ENCODE measurements at places on chromosomes 7 and 10. TPM values are rescaled to one million over a fixed set of nuclear protein-coding genes. Genes with fewer than 3 reads are reported as not detected.
A peak's percentile ranks its signal among the peaks of the same experiment; 100 is the strongest.

DNA sequence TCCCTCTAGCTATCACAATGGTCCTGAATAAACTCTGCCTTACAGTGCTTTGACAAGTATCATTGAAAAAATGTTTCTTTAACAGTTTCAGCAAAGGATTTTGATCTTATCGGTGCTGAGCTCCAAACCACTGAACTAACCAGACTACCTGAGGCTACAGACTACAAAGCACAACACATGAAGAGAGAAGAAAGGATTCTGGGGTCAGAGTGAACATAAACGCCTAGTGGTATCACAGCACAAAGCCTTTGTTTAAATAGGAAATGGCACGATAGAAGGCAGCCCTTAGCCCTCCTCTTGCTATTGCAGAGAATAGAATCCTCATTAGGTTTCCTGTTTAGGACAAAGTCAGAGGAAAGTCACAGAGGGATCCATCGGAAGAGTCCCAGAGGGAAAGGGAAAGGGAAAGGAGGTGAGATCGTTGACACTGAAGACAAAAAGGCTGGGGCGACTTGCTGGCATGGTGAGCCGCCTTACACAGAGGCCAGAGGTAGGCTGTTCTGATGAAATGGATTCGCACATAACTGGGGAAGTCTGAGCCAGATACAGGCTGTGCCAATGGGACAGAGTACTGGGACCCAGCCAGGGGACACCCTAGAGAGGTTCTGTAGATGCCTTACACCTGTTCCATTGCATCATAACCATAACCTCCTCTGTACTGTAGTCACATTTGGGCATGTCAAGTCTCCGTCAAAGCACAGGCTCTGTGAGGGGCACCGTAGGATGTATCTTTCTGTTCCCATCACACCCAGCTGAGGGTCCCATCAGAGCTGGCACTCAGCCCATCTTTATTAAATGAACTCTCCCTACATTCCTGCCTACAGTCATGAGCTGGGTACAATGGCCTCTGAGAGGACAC is 71.5 kb downstream of the XPNPEP1 start:
- H3K36me3 ChIP-seq, result peaks cover 3% of the 10 kb centered on the region
- H3K27me3 ChIP-seq, result peaks cover 35% of the 10 kb centered on the region
- H3K4me3 ChIP-seq, result no peak overlapping the region
- DNase-seq, result no peak
- peaks cover 9% of the 10 kb centered on the region for H3K4me1 ChIP-seq

DNA sequence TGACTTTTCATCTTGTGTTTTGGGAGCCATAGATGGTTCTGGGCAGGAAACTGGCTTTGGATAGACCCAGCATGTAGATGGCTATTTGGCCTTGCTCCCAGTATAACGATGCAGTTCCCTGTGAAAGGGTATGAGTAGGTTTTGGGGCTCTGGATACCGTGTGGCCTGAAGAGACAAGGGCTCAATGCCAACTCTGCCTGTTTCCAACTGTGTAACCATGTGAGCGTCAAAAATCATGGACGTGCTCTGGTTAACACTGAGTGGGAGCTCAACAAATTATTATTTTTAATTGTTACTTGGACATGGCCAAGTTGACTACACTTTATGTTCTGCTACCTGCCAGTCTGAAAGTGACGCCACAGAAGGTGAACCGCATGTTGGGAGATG is 41.8 kb downstream of the EGFR start:
- no peak overlapping the region for H3K27ac ChIP-seq
- H3K4me1 ChIP-seq, result peaks cover 43% of the 10 kb centered on the region
- no peak for DNase-seq
- no peak overlapping the region for H3K4me3 ChIP-seq
- H3K27me3 ChIP-seq, result no peaks in the 10 kb centered on the region

GRCh38 chr7:47582764-47583738 is 1.1 kb upstream of the TNS3 start:
- H3K27ac ChIP-seq, result peak overlapping the region; percentile 88
- peaks cover 41% of the 10 kb centered on the region for H3K36me3 ChIP-seq
- no peaks in the 10 kb centered on the region for H3K27me3 ChIP-seq
- H3K4me3 ChIP-seq, result peak overlapping the region; percentile 100
- DNase-seq, result no peak

DNA sequence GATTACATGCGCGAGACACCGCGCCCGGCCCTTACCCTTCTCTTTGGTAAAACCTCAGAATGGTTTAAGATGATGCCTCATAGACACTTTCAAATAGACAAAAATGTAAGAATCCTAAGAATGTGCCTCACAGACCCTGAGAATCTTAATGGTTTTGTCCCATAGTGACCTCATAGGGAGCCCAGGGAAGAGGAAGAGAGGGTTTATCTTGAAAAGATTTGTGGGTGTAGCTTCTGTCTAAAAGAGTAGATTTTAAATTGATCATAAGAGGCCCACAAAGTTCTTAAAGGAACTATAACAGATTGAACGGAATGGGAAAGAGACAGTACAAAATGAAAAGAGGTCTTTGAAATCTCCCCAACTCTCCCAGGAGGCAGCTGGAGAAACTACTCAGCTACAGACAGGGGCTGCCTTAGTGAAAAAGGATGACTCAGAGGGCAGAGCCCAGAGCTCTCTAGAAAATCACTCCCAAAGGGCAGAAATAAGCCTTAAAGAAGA is 220.6 kb downstream of the ADRA2A start:
- H3K27ac ChIP-seq, result no peak overlapping the region
- no peak overlapping the region for H3K4me3 ChIP-seq
- no peak for DNase-seq

GRCh38 chr10:104099269-104099668 is 13.6 kb upstream of the COL17A1 start:
- DNase-seq, result no peak
- no peaks in the 10 kb centered on the region for H3K36me3 ChIP-seq
- H3K27ac ChIP-seq, result no peak overlapping the region
- no peak overlapping the region for H3K4me3 ChIP-seq

- peaks cover 4% of the 10 kb centered on the region for H3K36me3 ChIP-seq
- peaks cover 15% of the 10 kb centered on the region for H3K4me1 ChIP-seq
- no peaks in the 10 kb centered on the region for H3K27me3 ChIP-seq
- no peak overlapping the region for H3K27ac ChIP-seq
These were observed 655.0 kb downstream of the SDK1 start for GRCh38 chr7:3955751-3956696.

DNA sequence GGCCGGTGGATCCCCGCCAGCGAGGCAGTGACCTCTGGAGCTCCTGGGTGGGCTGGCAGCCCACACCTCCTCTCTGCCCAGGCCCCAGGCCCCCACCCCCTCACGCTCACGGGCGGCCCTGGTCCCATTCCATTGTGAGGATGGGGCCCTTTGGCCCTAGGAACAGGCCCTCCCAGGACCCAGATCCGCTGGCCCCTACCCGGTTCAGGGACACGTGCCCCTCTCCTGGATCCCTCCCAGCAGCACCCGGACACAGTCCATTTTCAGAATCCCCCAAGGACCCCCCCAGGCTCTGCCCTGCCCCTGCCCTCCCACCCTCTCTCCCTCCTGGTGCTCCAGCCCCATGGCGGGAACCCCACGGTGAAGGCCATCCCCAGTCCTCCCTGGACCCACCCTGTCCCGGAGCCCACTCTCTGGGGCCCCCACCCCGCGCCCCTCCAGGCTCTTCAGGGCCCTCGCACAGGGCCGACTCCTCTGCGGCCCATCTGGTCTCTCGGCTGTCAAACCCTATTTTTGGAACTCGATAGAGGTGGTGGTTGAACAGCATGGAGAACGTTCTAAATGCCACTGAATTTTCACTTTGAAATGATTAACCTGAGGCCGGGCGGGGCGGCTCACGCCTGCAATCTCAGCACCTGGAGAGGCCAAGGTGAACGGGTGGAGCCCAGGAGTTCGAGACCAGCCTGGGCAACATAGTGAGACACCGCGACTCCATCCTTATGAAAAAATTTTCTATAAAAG is 8.1 kb downstream of the ADAP1 start:
- DNase-seq, result peak; percentile 84
- peaks cover 75% of the 10 kb centered on the region for H3K36me3 ChIP-seq
- no peaks in the 10 kb centered on the region for H3K27me3 ChIP-seq
- peak overlapping the region; percentile 65 for H3K4me3 ChIP-seq
- peaks cover 69% of the 10 kb centered on the region for H3K4me1 ChIP-seq

DNA sequence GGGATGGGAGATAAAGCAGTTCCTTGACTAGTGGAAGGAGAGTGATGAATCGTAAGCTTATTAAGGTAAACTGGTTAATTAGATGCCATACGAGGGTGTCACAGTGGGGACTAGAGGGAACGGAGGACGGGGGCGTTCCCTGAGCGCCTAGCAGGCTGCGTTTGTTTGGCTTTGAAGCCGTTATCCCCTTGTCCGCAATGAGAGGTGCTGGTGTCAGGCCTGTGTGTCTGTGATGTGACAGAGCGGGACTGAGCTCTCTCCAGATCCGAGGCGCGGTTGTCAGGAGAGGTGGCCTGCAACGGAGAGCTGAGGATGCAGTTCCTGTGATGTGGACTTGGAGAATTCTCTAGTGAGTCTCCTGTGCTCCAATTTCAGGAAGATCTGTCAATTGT is 60.0 kb upstream of the PRPS1L1 start:
- peaks cover 24% of the 10 kb centered on the region for H3K36me3 ChIP-seq
- H3K4me3 ChIP-seq, result peak overlapping the region; percentile 97
- H3K4me1 ChIP-seq, result peaks cover 30% of the 10 kb centered on the region
- DNase-seq, result peak; percentile 34

GRCh38 chr7:33937871-33938270 is 32.5 kb downstream of the BMPER start:
- H3K4me3 ChIP-seq, result no peak overlapping the region
- H3K4me1 ChIP-seq, result no peaks in the 10 kb centered on the region
- H3K27me3 ChIP-seq, result peaks cover 37% of the 10 kb centered on the region
- no peaks in the 10 kb centered on the region for H3K36me3 ChIP-seq

DNA sequence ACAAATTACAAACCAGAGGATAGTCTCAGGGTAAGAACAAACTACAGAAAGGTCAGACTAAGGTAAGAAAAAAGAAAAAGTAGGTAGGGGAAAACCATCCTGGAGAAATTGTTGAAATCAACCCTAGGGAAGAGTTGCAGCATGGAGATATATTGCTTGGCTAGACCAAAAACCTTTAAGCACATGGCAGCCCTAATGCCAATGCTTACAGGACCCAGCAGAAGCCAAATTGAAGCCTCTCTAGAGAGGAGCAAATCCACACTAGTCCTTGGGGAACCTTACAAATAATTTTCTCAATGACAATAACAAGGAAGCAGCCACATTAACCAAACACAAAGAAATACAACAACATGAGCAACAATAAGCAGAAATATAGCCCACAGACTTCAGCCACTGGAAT is 81.9 kb downstream of the CNOT4 start:
- no peak for DNase-seq
- peaks cover 25% of the 10 kb centered on the region for H3K4me1 ChIP-seq
- peaks cover 4% of the 10 kb centered on the region for H3K36me3 ChIP-seq
- no peak overlapping the region for H3K4me3 ChIP-seq
- H3K27me3 ChIP-seq, result no peaks in the 10 kb centered on the region

GRCh38 chr10:6141296-6142151 is 52.7 kb downstream of the RBM17 start:
- peak overlapping the region; percentile 16 for H3K27ac ChIP-seq
- H3K4me1 ChIP-seq, result peaks cover 27% of the 10 kb centered on the region
- peaks cover 44% of the 10 kb centered on the region for H3K36me3 ChIP-seq
- peak; percentile 47 for DNase-seq
- peaks cover 26% of the 10 kb centered on the region for H3K27me3 ChIP-seq

ANKIB1 gene
- 41.7 TPM for total RNA-seq

SPOCK2 gene
- total RNA-seq, result 205 TPM

TAS2R4 gene
- 2.4 TPM for total RNA-seq

Measured in Calu3 (cell line).